RCC 7860 (cell line): ENCODE measurements at places on chromosomes 1 and 21.
A peak's percentile ranks its signal among the peaks of the same experiment; 100 is the strongest.

GRCh38 chr1:119713749-119714456 lies 2.2 kb downstream of the PHGDH start:
- no peak for DNase-seq

DNA sequence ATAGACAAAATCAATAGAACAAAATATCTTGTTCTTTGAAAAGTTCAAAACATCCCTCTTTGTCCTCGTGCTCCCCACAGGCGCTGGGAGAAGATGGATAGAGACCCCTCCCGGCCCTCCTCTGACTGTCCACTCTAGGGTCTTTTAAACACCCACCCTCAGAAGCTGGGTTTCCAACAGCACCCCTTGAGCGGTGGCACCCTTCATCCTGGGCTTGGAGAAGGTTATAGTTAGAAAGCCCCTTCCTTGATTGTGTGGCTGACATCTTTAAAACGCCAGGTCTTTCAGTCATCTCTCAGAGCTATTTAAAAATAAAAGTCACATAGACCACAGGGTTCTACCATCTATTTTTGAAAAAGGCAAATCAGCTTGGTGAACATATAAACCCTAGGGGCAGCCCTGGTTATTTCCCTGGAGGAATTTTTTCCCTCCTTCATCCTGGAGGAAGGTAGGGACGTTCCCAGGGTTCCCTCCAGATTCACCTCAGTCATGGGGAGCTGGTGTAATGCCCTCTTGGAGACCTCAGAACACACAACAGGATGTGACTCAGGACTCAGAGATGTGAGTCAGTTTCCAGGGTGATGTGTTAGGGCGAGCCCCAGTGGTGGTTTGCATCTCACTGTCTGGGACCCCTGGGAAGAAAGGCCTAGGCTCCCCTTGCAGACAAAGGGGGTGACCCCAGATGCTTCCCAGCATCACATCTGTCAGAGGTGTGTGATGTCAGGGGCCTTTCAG lies 138.5 kb downstream of the CLIC6 start:
- peak; percentile 96 for DNase-seq

DNA sequence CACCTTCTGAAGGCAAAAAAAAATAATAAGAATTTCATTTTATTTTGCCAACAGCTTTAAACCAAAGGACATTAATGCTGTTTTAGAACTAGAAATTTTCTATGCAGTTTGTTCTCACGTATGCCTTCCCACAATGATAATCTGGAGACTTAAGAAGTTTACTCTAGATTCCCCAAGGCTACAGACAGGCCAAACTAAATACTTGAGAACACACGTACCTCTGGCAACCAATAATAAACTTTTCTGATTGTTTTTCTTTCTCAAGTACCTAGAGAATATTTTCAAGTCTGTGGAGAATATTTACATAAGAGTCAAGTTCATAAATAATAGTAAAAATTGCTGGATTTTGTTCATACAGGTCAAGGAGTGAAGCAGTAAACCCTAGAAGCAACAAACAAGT lies 15.9 kb downstream of the CLDN8 start:
- no peak for DNase-seq

DNA sequence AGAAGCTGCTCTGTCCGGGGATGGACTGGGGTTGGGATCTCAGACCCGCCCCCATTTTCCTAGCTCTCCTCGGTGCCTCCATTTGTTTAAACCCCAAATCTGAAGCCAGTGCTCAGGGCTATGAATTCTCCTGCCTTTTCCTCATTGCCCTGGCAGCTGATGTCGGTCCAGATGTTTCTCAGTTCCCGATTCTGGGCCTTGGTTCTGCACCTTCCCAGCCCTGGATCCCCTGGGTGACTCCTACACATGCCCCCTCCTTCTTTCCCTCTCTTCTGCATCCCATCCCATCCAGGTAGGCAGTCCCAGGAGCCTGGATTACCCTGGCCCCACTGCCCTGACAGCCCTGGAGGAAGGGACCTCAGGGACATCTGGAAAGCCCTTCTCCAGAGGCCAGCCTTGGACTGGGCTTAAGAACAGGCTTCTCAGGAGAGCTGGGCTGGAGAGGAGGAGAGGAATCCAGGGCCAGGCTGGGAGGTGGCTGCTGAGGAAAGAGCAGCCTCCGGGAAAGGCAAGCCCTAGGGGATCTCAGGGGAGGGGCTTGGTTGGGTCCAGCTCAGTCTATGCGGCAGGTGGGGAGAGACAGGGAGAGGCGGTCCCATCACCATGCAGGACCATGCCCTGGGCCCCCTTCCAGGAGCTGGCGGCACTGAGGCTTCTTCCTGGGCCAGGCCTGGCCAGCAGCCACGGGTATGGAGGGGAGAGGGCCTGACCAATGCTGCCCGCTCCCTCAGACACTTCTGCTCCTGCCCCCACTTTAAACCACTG lies 6.8 kb upstream of the EPS8L3 start:
- no peak for DNase-seq

DNA sequence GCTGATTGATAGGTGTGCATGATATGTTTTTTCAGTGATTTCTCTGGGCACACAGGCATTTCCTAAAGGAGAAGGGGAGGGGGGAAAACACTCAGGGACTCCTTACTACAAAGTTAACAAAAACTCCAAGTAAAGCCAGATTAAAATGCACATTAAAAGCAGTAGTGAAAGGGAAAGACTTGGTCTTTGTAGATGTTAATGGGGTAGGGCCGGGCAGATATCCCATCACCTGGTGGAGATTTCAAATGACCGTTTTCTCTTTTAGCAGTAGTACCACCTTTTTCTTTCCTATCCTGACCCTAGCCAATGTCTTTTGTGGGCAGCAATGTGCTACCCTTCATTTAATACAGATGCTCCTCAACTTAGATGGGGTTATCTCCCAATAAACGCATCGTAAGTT lies 32.5 kb downstream of the RTCA start:
- no peak for DNase-seq

DNA sequence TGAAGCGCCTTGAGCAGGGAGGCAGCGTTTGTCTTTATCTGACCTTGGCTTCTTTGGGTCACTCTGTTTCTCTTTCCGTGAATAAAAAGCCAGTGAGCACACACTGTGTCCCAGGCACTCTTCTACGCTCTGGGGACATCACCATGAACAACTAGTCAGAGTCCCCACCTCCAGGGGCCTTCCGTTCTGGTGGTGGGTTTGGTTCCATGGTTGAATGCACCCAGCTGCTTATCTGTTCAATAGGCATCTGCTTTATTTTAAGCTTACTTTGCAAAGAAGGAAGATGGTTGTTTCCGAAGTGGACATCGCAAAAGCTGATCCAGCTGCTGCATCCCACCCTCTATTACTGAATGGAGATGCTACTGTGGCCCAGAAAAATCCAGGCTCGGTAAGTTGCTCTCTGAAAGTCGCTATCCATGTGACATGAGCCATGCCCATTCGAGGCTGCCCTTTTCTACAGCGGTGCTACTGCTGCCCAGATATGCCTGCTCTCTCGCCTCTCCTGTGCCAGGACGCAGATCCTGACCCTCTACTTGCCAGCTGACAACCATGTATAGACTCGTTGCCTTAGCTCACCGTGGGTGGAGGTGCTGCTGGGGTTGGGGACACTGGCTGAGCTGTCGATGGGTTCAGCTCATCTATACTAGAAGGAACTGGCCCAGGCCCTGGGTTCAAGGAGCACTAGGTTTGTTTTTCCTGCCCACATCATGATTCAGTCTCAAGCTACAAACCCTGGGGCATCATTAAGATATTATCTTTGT lies 5.9 kb downstream of the MX1 start:
- no peak for DNase-seq

DNA sequence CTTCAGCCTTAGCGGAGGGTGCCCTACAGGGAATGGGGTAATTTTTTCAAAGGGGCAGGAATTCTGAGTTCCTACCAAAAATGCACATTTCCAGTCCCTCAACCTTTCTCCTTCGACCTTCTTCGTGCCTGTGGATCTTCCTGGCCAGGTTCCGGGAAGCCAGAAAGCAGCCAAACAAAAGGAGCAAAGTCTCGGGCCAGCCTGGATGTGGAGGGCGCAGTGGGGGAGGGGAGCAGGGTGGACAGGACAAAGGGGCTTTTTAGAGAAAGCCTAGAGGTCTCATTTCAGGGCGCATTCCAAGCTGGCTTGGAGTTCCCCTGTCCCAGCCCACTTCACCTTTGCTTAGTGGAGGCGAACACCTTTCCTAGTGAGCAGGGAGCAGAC lies 2.9 kb upstream of the INAVA start:
- no peak for DNase-seq

- DNase-seq, result no peak
Observed at GRCh38 chr1:99777752-99778151, 11.3 kb upstream of the FRRS1 start.

DNA sequence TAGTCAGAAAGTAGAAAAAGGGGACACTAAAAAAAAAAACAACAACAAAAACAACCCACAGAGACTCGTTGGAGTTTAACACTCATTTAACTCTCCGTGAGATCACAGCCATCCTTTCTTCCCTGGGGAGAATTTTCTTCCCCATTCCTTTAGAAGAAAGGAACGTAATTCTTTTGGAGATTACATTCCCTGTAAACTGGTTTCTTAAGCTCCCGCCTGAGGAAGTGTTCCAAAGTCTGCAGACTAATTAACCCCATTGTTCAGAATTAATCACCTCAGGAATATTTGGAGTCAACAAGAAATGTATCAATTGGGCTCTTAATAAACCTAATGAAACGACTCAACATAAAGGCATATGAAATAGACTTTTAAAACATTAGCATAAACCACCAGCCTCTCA lies 228.2 kb upstream of the CSF3R start:
- DNase-seq, result no peak

DNA sequence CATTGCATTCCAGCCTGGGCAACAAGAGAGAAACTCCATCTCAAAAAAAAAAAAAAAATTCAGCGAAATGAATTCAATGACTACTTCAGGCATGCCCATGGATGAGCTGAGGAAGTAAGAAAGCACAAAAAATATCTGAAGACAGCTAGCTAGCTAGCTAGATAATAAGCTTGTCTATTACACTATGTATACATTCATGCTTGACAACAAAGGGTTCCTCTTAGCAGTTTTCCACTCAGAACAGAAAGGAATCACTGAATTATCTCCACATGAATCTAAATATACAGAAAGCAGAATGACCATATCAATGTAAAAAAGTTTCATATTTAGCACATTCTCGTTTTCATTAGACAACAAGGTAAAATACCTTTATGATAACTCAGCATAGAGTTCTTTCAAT lies 32.1 kb downstream of the USP48 start:
- no peak for DNase-seq

DNA sequence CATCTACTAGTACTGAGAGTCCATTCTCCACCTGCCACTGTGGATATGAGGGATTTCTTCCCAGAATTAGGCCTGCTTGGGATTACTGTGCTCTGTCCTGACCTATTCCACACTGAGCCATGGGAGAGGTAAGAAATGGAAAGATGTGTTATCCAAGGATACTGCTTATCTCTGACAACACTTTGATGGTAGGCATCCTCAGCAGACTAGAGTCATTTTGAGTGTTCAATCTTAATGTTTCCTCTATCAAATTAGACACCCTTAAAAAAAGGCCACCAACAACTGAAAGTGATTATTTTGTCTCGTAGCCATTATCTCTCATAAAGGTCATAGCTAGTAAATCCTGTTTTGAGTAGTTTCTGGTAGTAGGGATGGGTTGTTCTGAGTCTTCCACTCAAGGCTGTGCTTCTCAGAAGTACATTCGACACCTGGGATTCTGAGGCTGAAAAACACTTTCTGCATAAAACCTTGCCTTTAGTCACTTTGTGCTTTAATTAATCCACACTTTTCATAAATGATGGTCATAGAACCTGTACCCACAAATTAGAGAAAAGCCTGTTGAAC lies 8.8 kb downstream of the ATPAF1 start:
- DNase-seq, result no peak

DNA sequence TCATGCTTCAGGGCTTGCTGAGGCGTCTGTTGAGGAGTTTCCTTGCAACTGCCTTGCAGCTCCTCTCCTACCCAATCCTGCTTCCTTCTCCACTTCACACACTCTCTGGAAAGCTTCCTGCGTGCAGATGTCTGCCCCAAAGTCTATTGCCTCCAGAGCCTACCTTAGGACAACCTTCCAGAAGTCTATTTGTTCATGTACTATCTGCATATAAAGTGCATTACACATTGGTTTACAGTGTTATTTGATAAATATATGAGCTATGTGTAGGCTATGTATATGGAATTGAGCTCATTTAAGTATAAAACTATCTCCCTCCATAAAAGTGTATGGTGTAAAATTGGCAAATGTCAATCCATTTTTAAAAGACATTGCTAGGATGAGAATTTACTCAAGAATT lies 9.8 kb downstream of the PTGFR start:
- no peak for DNase-seq

- DNase-seq, result peak; percentile 68
Observed at GRCh38 chr1:39926343-39926793, 24.7 kb upstream of the MYCL start.

DNA sequence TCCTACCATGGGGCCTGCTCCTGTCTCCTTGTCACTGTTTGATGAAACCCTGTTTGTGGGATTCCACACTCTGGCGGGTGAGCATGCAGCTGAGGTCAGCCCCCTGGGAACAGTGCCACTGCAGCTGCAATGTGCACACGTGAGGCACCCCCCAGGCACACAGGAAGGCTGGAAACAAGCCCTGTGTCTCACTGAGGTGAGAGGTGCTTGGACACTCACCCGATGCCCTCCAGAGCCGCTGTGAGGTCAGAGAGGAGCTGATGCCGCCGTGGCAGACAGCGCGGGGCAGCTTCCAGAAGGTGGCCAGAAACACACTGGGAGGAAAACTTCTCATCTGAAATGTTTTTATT lies 49.7 kb downstream of the SLX9 start:
- DNase-seq, result no peak

GRCh38 chr21:37848721-37849490 lies 67.4 kb downstream of the KCNJ6 start:
- DNase-seq, result peak; percentile 43

DNA sequence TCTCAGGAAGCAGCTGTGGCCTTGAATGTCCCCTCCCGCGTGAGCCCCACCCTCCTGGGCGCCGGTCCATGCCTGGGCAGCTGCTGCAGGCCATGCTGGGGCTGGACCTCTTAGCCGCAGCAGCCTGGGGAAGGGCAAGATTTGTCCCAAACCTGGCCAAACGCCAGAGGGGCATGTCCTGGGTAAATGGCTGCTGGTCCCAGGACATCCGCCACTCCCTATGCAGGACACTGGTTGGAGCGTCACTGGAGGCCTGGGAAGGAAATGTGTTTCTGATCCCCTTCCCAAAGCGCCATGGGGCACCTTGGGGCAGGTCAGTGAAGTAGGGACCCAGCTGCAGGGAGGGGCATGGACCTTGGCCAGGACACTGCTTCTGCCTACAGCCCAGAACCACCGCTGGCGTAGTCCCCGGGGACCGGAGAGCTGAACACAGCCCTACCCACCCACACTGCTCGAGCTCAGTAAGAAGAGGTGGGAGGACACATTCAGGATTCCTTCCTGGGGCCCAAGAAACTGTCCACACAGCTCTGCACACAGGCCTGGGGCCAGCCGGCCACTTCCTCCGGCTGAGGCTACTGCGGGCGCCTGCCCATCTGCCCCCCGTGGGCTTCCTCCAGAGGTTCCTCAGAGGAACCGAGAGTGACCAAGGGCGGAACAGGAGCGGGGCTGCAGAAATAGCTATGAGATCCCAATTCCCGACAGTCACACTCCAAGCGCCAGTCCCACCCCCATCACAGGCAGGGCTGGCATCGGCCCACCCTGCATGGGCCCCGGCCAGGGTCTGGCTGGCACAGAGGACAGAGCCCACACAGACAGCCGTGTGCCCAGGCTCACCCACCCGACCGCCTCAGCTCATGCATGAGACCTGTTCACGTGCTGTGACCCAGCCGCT lies 10.8 kb upstream of the PLEKHG5 start:
- DNase-seq, result no peak
